ENCODE measurements at places on chromosomes 5 and 9.

GRCh38 chr9:135772056-135772646 lies 70.2 kb downstream of the KCNT1 start:
- DNase-seq, result no peak

DNA sequence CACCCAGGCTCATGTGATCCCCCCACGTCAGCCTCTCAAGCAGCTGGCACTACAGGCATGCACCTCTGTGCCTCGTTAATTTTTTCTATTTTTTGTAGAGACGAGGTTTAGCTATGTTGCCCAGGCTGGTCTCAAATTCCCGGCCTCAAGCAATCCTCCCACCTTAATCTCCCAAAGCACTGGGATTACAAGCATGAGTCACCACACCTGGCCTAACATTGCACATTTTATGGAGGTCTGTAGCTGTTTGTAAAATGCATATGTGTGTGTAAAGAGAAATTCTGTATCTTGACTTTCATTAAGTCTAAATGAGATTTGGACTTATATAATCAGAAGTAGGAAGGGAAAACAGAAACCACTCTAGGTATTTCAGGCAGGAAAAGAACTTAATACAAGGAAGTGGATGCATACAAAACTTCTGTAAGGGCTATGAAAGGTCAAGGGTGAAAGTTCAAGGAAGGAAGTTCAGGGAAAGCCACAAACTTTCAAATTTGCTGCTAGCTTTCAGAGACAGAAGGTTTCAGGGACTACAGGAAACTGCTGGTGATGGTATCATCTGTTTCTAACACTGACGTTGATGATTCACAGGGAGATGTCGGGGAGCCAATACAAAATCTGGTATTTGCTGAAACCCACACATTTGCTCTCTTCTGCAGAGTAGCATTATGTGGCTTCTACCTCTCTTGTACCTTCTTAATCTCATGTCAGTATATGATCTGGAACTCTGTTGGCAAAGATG lies 209.4 kb downstream of the PIK3R1 start:
- DNase-seq, result no peak

- DNase-seq, result no peak
These were observed 435.5 kb upstream of the ZNF608 start for GRCh38 chr5:125181955-125182354.

DNA sequence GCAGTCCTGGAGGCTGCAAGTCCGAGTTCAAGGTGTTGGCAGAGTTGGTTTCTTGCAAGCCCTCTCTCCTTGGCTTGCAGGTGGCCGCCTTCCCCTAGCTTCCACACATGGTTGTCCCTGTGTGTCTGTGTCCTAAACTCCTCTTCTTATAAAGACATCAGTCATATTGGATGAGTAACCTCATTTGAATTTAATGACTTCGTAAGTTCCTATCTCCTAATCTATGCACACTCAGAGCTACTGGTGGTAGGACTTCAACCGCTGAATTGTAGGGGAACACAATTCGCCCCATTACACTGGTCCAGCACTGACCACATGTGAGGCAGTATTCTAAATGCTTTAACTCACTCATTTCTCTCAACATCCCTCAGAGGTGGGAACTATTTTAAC lies 25.9 kb upstream of the ADAMTS2 start:
- DNase-seq, result no peak

GRCh38 chr9:84789463-84789830 lies 119.9 kb downstream of the NTRK2 start:
- no peak for DNase-seq

DNA sequence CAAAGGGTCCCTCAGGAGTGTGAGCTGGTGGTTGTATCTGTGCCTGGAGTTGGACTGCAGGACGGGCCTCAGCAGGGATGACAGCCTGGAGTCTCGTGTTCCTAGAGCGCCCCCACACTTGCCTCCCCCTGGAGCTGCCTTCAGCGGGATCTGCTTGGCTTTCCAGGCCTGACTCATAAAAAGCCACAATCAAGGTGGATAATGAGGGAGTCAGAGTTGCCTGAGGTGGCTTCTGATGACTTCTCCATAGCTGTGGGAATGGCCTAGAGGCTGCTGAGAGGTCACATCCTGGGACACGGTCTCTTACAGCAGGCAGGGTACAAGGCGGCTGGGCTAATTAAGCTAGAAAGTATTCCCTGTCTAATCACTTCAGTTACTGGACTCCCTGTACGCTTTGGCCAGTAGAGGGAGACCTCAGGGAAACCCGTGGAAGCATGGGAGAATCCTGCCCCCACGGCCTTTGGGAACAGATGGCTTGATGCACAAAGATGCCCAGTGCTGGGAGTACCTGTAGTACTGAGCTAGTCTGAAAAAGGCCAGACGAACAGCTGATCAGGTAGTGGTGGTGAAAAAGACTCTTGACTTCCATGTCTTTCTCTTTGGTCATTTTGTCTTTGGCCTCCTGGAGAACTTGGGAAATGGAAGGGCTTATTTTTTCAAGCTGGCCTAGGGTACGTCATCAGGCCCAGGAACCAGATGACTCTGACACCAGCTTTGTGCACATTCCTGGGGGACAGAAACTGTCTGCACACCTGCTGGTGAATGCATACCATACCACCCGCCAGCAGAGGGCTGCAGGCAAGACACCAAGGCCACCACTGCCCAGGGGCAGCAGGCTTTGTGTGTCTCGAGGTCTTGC lies 16.1 kb upstream of the FRRS1L start:
- no peak for DNase-seq

GRCh38 chr5:136061630-136062365 lies 33.0 kb downstream of the TGFBI start:
- no peak for DNase-seq

GRCh38 chr5:150122536-150123481 lies 32.8 kb downstream of the PDGFRB start:
- no peak for DNase-seq

- no peak for DNase-seq
These were observed 197.0 kb upstream of the VLDLR start for GRCh38 chr9:2424619-2425033.

DNA sequence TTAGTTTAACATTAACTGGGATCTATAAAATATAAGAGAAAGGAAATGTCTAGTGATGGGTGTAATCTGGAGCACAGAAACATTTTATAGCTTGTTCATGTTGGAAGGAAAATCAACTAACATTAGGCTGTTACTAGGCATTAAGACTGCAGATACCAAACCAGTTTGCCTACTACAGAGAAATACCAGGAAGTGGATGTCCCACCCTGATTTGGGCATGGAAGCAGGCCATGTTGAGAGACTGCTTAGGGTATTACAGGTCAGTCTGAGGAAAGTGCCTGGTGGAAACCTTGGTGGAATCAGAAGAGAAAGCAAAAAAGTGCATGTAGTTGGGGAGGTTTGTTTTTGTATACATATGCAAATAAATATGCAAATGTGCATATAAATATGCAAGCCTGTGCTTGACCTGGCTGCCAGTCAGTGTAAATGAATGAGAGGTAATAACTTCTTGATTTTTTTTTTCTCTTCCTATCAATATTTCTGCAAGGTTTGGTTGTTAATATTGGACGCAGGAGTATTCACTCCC lies 9.6 kb upstream of the CCDC112 start:
- no peak for DNase-seq

DNA sequence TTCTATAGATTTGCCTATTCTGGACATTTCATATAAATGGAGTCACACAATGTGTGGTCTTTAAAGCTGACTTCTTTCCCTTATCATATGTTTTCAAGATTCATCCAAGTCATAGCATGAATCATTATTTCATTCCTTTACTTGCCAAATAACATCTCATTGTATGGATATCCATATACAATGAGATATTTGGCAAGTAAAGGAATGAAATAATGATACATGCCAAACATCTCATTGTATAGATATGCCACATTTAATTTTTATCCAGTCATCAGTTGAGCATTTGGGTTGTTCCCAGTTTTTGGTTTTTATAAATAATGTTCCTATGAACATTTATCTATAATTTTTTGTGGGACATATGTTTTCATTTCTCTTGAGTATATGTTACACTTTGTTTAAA lies 20.5 kb upstream of the OR2K2 start:
- DNase-seq, result no peak

GRCh38 chr5:148740966-148741742 lies 85.3 kb upstream of the ADRB2 start:
- no peak for DNase-seq

DNA sequence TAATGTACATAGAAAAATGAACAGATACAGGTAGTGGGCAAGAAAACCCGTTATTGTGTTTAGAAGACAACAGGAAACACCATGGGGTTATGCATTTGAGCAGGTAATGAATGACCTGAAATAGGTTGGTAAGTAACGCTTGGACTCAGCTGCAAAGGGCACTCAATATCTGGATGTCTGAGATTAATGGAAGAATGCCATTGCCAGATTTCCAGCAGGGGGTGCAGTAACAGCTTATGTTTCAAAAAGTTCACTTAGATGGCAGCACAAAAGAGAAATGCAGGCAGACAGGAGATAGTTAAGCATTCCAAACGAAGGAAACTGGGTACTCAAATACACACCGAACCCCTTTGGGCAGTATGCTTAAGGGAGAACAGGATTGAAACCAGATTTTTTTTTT lies 285.5 kb upstream of the VLDLR start:
- no peak for DNase-seq

DNA sequence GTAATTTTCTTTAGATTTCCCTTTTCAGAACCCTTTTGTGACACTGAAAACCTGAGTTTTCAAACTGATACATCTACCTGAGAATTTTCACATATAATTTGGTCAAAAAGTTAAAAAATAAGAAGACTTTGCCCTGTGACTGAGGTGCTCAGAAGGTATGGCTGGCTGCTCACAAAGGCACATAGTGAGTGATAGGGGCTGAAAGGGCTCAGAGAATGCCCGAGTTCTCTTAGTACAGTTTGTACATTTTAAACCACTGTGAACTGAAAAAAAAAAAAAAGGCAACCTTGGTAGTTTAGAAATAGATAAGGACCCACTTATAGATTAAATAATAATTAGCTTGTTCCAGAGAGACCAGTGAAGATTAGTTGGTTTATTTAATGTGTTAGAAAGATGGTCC lies 18.1 kb upstream of the PSAT1 start:
- DNase-seq, result no peak

GRCh38 chr9:137989156-137989555 lies 111.6 kb downstream of the CACNA1B start:
- no peak for DNase-seq

- no peak for DNase-seq
These were observed 50.8 kb downstream of the DTWD2 start for GRCh38 chr5:118937393-118938061.

GRCh38 chr5:76404223-76405211 lies 1.4 kb downstream of the IQGAP2 start:
- DNase-seq, result no peak

- no peak for DNase-seq
These were observed 67.5 kb upstream of the MAMDC2 start for GRCh38 chr9:69976152-69976551.

DNA sequence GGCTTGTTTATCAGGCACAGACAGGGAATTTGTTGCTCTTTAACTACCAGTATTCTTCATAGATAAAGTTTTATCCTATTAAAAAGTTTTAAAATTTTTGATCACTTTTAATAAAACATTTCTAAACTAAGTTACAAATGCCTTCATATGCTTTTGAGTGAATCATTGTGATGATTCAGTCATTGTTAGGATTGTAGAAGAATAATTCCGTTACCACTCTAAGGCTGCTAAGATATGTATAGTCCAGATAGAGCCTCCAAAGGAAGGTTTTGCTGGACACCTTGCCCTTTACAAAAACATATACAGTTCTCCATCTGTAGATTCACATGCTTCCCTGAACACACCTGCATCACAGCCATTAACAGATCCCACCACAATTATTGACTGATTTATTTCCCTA lies 233.7 kb downstream of the SPOCK1 start:
- DNase-seq, result no peak

DNA sequence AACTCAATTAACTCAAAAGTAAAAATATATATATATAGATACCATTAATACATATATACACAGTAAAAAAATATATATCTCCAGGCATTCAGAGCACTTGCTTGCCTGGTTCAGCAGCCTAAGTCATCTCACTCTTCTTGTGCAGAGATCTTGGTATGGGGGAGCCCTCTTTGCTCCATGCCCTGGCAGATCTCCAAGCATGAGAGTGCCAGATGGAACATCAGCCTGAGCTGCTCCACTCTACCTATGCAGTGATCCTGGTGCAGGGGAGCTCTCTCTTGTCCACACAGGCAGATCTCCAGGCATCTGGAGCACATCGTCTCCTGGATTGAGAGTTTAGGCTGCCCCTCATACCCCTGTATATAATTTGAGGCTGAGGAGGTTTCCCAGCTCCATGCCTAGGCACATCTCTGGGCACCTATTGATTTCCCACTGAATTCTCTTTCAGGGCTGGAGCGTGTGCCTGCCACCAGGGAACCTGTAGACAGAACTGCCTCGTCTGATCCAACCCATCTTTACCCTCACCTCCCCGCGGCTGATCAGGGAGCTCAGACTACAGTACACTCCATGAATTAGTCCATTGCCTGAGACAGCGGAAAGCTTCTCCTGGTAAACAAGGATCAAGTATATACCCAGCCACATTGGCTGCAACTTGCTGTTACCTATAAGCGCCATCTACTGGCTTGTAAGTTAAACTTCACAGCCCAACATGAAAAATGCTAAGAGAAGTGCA lies 342.4 kb upstream of the GRIA1 start:
- no peak for DNase-seq

DNA sequence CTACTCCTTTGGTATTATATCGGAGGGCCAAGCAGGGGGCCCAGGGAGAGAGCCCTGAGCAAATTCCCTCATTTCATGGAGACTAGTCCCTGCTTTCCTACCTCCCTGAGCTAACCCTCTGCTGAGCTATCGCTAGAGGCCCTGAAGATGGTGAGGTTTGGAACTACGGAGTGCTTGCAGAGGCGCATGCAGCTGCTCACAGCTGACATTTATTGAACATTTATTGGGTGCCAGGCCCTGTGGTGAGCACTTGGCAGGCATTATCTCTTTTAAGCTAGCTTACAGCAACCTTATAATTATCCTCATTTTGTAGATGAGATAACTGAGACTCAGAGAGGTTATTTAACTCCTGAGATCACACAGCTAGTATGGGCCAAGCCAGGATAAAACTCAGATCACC lies 9.8 kb downstream of the FAT2 start:
- no peak for DNase-seq

DNA sequence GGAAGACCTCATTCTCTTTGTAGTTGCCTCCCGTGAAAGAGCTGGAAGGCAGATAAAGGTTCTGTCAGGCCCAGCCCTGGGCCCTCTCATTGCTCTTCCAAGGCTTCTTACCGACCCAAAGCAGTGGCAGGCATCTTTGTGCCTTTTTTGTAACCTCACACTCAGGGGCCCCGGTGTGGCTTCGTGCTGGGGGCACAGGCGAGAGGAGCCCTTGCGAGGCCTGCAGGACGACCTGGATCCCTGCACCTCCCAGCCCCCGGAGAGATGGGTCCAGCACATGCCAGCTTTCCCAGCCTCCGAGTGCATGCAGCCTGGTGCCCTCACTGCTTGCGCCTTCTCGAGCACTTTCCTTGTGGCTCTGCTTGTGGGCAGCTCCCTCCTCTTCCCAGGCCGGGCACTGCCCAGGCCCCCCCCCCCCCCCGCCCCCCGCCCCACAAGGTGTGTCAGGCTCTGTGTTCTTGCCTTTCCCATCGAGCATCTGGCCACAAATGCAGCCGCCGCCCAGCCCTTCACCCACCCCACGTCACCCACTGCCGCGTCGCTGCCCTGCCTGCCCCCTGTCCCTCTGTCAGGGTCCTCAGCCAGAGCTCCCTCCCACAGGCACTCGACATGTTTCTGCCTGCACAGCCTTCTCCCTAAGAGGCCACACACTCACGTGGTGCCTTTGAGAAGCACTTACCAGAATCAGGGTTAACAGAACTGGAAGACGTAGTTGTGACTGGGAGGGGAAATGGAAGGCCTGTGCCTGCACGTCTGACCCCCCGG lies 63.7 kb upstream of the CACNA1B start:
- DNase-seq, result no peak

GRCh38 chr9:117407436-117408022 lies 7.3 kb downstream of the ASTN2 start:
- DNase-seq, result no peak

Data from stimulated activated CD8-positive, alpha-beta memory T cell treated with anti-CD3 and anti-CD28 coated beads, Interleukin-15, amount 100 ng/mL, for 1 hour (primary cell).